CD4-positive, alpha-beta memory T cell (primary cell): ENCODE measurements at places on chromosomes 6 and 20. TPM values are rescaled to one million over a fixed set of nuclear protein-coding genes. Genes with fewer than 3 reads are reported as not detected.

Gene C20orf141
- not detected for total RNA-seq

Gene FAM83B
- not detected for total RNA-seq

Gene GTF2H4
- total RNA-seq = 39.7 TPM

Gene SLC25A27
- total RNA-seq = 2.3 TPM

Gene CD164
- 222 TPM for total RNA-seq

Gene IMPG1
- total RNA-seq = not detected

Gene SEMG1
- not detected for total RNA-seq

Gene HLA-DQA1
- total RNA-seq = 6.7 TPM

Gene OLIG3
- total RNA-seq = not detected

DNA sequence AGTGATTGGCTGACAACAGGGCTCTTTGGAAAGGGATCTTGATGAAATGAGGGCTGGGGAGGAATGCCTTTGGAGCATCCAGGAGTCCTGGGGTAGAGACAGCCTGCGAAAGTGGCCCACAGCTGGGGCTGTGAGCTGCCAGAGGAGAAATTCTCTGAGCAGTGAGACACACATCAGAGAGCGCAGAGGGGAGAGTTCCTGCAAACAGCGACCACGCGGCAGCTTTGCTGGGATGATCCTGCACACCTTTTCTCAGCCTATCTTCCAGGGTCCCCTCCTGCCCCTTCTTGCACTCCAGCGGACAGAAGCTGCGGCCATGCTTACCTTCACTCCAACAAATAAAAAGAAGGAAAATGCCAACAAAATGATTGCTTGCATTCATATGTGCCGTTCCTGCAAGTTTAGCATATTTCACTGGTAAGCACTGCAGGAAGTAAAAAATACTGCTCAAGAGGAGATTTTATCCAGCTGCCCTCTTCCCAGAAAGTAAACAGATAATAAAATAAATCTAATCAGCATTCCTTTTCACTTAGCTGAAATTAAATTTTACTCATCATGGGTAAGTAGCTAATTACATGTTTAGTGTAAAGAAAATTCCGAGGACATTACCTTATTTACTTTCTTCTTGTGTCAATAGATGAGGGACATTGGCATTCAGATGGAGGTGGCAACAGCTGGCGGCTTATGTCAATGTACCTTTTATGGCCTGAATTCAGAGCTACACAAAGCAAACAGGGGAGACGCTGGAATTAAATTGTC lies 339.9 kb upstream of the ARID1B start:
- no peaks in the 10 kb centered on the region for H3K27me3 ChIP-seq
- no peaks in the 10 kb centered on the region for H3K36me3 ChIP-seq
- H3K4me1 ChIP-seq = no peaks in the 10 kb centered on the region
- no peak for DNase-seq
- no peak overlapping the region for H3K4me3 ChIP-seq
- no peak overlapping the region for H3K27ac ChIP-seq

DNA sequence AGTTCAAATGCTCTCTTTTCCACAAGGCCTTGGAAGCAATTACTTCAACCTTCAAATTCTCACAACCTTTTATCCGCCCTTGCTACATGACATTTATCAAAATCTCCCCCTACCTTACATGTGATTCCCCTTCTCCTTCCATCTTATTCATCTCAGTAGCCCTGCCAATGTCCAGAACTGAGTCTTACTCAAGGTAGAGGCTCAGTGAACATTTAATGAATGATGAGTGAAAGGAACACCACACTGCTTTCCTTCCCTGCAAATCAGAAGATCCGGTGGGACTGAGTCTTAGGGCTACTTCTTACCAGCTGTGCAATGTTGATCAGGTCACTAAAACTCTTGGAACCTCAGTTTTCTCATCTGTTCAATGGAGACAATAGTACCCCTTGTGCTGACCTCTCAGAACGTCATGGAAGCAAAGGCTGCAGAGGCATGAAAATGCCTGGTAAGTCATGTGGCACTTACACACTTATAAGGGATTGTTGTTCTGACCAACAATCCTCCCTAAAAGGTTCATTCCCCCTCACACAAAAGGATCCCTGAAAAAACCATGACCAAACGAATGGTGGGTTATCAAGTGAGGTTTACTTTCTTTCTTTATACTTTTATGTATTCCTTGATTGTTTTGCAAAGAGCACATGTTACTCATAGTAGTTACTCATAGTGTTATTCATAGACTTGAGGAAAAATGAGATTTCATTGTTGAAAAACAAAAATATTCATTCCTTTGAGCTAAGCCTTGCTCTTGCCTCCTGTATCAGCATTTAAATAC lies 6.5 kb downstream of the MDGA1 start:
- H3K27ac ChIP-seq = no peak overlapping the region
- H3K4me1 ChIP-seq = peaks cover 12% of the 10 kb centered on the region
- no peak overlapping the region for H3K4me3 ChIP-seq
- H3K27me3 ChIP-seq = peaks cover 14% of the 10 kb centered on the region

GRCh38 chr6:15326067-15326614 lies 80.3 kb downstream of the JARID2 start:
- DNase-seq = no peak
- no peaks in the 10 kb centered on the region for H3K36me3 ChIP-seq
- H3K27me3 ChIP-seq = no peaks in the 10 kb centered on the region
- H3K4me1 ChIP-seq = peaks cover 57% of the 10 kb centered on the region

GRCh38 chr6:22251348-22251747 lies 45.5 kb downstream of the PRL start:
- no peaks in the 10 kb centered on the region for H3K27me3 ChIP-seq
- DNase-seq = no peak
- H3K27ac ChIP-seq = no peak overlapping the region
- H3K4me1 ChIP-seq = no peaks in the 10 kb centered on the region
- no peaks in the 10 kb centered on the region for H3K36me3 ChIP-seq

- no peaks in the 10 kb centered on the region for H3K27me3 ChIP-seq
- H3K27ac ChIP-seq = peak overlapping the region; percentile 96
- peaks cover 17% of the 10 kb centered on the region for H3K4me1 ChIP-seq
- peak overlapping the region; percentile 72 for H3K4me3 ChIP-seq
Measured at GRCh38 chr6:45377043-45377553, 636 bp downstream of the SUPT3H start.

DNA sequence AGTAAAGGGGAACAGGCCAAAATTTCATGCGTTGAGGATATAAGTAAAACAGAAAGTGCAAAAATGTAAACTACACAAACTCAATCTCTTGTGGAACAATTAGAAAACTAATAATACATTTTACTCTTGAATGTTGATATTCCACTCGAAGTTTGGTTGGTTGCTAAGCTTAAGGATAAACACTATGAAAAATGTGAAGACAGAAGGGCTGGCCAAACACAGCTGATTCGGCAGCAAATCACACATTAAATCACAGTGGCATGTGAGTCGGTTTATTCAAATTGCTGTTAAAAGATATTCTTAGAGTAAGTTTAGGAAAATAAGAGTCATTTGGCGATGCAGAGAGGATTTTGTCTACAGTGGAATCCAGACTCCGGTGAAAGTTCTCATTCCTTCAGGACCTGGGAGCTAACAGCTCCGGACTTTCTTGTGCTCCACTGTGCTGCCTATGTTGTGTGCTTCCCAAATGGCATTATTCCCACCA lies 1.4 kb upstream of the EPM2A start:
- H3K4me3 ChIP-seq = no peak overlapping the region
- DNase-seq = no peak
- H3K27ac ChIP-seq = no peak overlapping the region
- peaks cover 16% of the 10 kb centered on the region for H3K4me1 ChIP-seq

DNA sequence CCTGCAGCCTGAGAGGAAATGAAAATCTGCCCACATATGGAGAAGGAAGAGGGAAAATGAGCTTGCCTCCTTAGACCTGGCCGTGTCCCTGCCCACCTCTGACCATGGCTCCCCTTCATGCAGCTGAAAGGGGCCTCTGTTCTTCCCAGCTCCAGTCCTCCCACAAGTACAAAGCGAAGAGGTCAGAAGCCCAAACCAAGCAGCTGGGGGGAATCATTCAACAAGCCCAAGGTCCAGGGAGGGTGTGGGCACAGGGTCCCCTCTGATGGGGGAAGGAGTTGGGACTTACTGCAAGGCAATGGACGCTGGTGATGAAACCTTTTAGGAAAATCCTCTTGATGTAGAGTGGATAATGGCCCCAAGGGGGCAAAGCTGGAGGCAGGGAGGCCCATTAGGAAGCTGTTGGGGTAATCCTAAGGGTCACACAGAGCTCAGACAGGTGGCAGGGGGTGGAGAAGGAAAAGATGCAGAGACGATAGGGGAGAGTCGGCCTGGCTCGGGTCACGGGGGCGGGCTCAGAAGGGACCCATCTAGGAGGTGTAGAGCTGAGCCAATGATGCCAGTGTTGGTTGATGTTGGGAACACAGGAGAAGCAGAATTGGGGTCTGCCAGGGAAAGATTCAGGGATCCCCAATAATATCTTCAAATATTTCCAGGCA lies 16.1 kb upstream of the GRM4 start:
- no peaks in the 10 kb centered on the region for H3K36me3 ChIP-seq
- H3K27me3 ChIP-seq = no peaks in the 10 kb centered on the region
- no peak overlapping the region for H3K4me3 ChIP-seq
- H3K4me1 ChIP-seq = peaks cover 4% of the 10 kb centered on the region

- no peaks in the 10 kb centered on the region for H3K36me3 ChIP-seq
- peaks cover 9% of the 10 kb centered on the region for H3K4me1 ChIP-seq
- H3K4me3 ChIP-seq = no peak overlapping the region
- H3K27ac ChIP-seq = no peak overlapping the region
- DNase-seq = no peak
- peaks cover 4% of the 10 kb centered on the region for H3K27me3 ChIP-seq
Measured at GRCh38 chr6:36788186-36788585, 51.1 kb downstream of the CPNE5 start.

GRCh38 chr6:113903666-113904330 lies 46.7 kb downstream of the MARCKS start:
- H3K4me3 ChIP-seq = no peak overlapping the region
- no peaks in the 10 kb centered on the region for H3K36me3 ChIP-seq
- no peak for DNase-seq

GRCh38 chr6:70811788-70812187 lies 144.1 kb downstream of the SMAP1 start:
- H3K4me1 ChIP-seq = no peaks in the 10 kb centered on the region
- no peaks in the 10 kb centered on the region for H3K36me3 ChIP-seq
- no peaks in the 10 kb centered on the region for H3K27me3 ChIP-seq
- no peak overlapping the region for H3K27ac ChIP-seq

DNA sequence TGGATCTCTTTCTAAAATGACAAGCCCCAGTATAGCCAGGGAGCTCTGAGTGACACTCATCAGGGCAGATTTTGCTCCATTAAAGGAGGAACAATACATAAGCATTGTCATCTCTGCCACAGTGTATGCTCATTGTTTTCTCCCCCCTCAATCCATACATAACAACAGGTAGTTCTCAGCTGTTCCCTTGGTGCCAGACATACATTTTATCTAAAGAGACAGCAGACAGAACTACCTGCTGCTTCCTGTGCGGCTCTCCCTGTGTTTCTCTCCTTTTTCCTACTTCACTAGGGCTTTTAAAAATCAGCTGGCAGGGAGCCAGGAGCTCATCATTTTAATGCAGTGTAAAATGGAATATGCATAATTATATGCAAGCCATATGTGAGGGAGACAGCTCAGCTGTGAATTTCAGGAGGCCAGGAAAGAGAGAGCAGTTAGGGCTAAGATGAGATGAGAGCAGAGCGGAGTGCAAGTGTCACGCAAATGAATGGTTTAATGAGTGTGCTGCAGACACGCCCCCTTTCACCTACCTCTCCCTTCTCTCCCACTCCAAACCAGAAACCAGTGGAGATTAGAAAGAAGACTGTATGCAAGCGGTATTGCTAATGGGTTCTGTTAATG lies 96.0 kb downstream of the SOBP start:
- no peaks in the 10 kb centered on the region for H3K27me3 ChIP-seq
- H3K36me3 ChIP-seq = no peaks in the 10 kb centered on the region
- no peak overlapping the region for H3K4me3 ChIP-seq

GRCh38 chr6:52595000-52595795 lies 18.3 kb upstream of the TRAM2 start:
- no peak overlapping the region for H3K4me3 ChIP-seq
- H3K27ac ChIP-seq = no peak overlapping the region

GRCh38 chr6:131112249-131112648 lies 23.0 kb upstream of the AKAP7 start:
- no peaks in the 10 kb centered on the region for H3K27me3 ChIP-seq
- H3K36me3 ChIP-seq = no peaks in the 10 kb centered on the region
- H3K4me3 ChIP-seq = no peak overlapping the region
- no peaks in the 10 kb centered on the region for H3K4me1 ChIP-seq
- DNase-seq = no peak
